Central memory CD8-positive, alpha-beta T cell (primary cell): ENCODE measurements at places on chromosomes 6 and 20.

DNA sequence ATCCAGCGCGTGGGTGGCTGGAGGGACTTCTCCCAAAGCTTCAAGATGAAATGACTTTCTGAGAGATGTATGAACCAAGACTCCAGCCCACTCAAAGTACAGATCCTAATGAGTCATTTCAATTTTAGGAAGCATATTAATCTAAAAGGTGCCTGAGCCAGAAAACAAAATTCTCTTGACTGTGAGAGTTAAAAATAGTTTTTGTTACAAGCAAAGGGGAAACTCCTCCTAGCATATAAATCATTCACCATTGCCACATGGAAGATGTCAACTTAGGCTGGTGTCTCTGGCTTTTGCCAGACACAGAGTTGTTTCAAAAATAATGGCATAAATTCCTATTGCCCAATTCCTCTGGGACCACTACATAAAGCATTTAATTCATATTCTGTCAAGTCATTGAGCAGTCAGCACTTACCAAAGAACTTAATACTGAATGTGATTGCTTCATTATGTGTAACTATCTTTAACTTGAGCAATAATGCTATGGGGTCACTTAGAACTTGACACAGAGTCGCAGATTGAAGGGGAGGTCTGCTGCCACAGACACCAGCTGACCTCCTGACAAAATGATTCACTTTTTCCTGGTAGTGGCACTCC, 280.6 kb downstream of the SLC35F1 start:
- no peak for DNase-seq

GRCh38 chr6:70363741-70364493, 49.4 kb upstream of the FAM135A start:
- no peak for DNase-seq

DNA sequence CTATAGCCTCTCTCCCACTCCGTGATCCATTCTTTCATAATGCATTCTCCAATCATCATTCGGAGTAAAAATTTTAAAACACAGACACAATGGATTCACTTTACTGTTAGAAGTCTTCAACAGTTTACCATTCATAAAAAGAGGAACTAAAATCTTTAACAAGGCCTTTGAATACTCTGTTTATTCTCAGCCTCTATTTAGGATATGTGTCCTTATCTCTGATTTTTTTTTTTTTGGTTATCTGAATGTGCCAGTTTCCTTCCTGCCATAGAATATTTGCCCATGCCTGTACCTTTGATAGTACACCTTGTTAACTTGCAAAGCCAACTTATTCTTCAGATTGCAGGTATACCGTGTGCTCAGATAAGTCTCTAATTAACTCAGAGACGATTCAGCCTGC, 11.1 kb downstream of the CRISP1 start:
- no peak for DNase-seq

- no peak for DNase-seq
Observed at GRCh38 chr6:27439371-27439770, 33.5 kb downstream of the ZNF184 start.

DNA sequence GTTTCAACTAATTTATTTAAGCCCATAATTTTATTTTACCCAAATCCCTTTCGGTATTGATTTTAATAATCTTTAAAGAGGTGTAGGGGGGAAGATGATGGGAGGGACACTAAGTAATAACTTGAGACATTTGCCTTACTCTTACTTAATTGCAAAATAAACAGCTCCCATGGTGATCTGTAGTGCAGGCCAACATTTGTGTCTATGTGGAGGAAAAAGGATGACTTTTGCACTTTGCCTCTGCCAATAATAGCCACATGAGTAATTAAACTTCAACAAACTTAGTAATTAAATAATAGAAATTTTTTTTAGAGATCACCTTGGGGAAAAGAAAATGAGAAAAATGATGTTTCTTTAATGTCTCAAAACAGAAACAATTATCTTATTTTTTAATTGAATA, 29.9 kb upstream of the CD2AP start:
- no peak for DNase-seq

DNA sequence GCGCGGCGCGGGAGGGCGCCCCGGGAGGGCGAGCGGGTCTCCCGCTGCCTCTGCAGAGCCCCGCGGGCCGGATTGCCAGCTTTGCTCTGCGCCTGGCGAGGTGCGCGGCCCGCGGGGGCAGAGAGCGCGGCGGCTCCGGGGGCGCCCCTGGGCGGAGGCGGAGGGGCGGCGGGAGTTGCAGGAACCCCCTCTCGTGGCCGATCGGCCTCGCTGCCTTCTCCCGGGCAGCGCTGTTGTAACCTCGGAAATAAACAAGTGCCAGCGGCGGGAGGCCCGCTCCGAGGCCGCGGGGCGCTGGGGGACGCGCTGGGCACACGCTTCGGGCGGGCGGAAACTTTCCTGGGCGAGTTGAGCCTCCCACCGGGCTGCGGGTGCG, 1.2 kb downstream of the CDH4 start:
- no peak for DNase-seq
